ENCODE measurements at places on chromosomes 7 and 10.

- DNase-seq, result no peak
These were observed 6.0 kb downstream of the NODAL start for GRCh38 chr10:70435241-70436085.

DNA sequence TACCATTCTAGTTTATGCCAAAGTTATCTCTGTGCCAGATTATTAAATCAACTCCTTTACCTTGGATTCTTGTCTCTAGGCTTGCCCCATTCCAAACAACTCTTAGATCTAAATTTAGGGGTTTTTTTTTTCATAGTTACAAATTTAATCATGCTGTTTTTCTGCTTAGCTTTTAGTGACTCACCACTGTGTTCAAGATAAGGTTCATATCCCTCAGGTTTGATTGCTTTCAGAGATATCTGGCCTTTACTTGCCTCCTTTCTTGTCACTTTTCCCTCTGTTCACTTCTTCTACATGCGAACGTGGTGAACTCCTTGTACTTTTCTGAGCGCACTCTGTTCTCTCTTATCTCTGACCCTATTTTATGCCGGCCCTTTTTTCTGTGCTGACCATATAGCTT is 78.2 kb downstream of the VPS50 start:
- no peak for DNase-seq

- no peak for DNase-seq
These were observed 1172.9 kb upstream of the AUTS2 start for GRCh38 chr7:68425377-68425776.

DNA sequence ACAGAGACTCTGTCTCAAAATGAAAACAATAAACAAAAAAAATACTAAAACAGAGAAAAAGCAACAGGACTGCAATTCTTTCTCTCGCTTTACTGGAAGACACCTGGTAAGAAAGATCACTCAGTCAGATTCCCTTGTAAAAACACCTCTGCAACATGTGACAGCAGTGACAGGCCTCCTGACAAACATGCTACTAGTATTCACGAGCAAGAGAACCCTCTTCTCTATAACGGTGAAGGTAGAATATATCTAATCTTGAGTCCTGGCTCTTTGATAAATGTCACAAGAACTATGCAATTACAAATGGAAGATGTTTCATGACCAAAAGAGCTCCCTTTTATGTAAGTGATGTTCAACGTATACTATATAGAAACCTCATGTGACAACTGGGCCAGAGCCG is 986.7 kb upstream of the LRRN3 start:
- no peak for DNase-seq

- DNase-seq, result no peak
These were observed 33.9 kb downstream of the DNAJB6 start for GRCh38 chr7:157370742-157371141.

GRCh38 chr10:90788968-90789367 is 68.9 kb downstream of the HTR7 start:
- DNase-seq, result no peak

GRCh38 chr10:106540645-106541044 is 623.9 kb downstream of the SORCS1 start:
- DNase-seq, result no peak

DNA sequence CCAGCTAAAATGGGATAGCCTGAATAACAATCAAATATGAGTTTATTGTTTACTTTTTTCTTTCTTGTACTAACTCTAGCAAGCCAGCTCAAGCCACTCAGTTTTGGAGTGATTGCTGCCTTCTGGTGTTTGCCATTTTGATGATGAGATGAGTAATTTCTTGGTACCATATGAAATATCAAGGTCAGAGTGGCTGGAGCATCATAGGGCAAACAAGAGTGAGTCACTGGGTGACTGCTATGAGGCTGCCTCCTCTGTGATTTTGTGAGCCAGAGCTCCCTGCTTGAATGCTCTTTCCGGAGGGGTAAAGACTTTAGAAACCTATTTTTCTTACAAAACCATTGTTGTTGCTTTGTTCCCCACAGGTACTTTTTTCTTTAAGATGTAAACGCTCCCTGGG is 295.6 kb downstream of the PRKG1 start:
- DNase-seq, result no peak

GRCh38 chr7:30998180-30998579 is 34.4 kb downstream of the GHRHR start:
- DNase-seq, result no peak

- no peak for DNase-seq
These were observed 18.3 kb upstream of the ZC3HAV1L start for GRCh38 chr7:139054101-139054500.

- no peak for DNase-seq
These were observed 4.9 kb downstream of the GCK start for GRCh38 chr7:44184206-44184872.

DNA sequence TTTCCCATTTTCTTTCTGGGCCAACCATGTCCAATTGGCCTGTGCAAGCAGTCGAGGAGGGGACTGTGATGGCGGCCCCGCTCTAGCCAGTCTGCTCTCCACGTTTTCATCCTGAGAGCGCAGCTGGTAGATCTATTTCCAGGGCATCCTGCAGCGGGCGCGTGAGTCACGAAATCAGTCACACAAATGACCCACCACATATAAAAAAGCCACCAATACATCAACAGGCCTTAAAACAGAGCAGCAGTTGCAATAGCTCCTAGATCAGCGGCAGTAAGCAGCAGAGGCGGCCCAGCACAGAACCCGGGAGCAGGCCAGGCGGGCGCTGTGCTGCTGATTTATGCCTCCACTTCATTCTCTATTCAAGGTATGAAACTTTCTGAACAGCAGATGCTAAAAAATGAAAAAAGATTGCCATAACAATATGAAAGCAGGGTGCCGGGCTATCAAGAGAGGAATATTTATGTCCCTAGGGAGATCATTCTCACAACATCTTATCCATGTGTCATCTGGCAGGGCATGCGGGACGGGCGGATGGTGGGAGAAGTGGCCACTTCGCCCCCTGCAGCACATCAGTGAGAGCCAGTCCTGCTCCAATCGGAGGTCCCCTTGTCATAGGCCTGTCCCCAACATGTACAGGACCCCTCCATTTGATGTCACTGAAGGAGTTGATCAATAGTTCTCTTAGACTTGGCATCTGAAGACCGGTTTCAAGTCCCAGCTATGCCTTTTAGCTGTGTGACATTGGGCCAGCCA is 98.0 kb upstream of the GPR26 start:
- no peak for DNase-seq

- no peak for DNase-seq
These were observed 120.4 kb upstream of the RAB11FIP2 start for GRCh38 chr10:118167056-118167700.

DNA sequence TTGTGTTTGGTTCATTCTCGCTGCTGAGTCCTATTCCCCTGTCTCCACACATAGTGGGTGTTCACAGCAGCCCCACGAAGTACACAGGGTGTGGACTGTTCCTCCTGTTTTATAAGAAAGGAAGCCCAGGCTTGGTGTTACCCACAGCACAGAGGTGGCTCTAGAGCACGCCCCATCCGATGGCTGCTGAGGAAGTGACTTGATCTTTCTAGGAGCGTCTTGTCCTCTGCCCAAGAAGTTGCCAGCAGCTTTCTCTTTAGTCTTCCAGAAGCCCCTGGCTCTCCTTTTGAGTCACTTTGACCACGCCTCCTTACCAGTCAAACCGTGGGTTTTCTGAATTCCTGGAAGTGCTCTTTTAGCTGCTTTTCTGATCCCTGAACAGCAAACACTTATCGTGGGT is 94.0 kb downstream of the GRK5 start:
- DNase-seq, result no peak

DNA sequence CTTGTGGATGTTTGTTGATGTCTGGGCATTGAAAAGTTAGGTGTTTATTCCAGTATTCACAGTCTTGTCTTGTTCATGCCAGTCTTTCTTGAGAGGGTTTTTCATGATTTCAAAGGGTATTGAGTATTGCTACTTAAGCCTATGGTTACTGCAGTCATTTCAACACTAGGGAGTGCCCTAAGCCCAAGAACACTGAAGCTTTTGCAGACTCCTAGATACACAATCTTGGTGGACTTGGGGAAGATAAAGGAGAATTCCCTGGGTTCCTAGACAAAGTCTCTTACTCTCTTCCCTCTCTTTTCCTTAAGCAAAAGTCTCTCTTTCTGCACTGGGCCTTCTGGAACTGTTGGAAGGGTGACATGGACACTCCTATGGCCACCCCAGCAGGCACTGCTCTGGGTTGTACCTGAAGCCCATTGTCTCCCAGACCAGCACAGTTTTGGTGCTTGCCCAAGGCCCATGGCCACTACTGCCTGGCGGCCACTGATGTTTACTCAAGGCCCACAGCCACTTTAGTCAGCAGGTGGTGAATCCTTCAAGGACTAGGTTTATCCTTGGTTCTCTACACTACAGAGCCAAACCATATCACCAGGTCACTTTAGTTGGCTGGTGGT is 24.9 kb downstream of the SAMD9 start:
- DNase-seq, result no peak

DNA sequence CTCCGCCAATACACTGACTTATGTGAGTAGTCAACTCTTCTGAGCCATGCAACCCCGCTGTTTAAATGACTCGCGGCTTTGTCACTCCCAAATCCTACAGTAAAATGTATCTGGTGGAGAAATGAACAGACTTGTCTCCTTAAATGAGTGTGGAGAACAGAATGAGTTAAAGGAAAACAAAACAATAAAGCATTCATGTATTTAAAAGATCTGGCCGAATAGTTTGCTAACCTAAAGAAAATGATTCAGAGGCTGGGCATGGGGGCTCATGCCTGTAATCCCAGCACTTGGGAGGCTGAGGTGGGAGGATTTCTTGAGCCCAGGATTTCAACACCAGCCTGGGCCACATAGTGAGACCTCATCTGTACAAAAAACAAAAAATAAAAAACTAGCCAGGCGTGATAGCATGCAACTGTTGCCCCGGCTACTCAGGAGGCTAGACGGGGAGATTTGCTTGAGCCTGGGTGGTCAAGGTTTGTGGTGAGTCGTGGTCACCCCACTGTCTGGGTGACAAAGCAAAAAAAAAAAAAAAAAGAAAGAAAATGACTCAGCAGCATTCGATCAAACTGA is 86.5 kb upstream of the PFKP start:
- no peak for DNase-seq

DNA sequence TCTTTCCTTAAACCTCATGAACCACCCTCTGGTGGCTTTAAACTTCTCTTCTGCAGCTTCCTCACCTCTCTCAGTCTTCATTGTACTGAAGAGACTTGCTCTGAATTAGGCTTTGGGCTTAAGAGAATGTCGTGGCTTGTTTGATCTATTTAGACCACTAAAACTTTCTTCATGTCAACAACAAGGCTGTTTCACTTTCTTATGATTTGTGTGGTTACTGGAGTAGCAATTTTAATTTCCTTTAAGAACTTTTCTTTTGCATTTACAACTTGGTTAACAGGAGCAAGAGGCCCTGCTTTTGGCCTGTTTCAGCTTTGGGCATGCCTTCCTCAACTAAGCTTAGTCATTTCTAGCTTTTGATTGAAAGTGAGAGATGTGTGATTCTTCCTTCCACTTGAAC is 38.1 kb upstream of the CDHR3 start:
- no peak for DNase-seq

GRCh38 chr10:117723343-117723742 is 180.8 kb downstream of the EMX2 start:
- DNase-seq, result no peak

- no peak for DNase-seq
These were observed 431.1 kb upstream of the KLF6 start for GRCh38 chr10:4215963-4216575.

GRCh38 chr10:132848291-132848701 is 62.3 kb upstream of the NKX6-2 start:
- DNase-seq, result no peak

GRCh38 chr10:77383861-77384553 is 253.6 kb downstream of the KCNMA1 start:
- no peak for DNase-seq

DNA sequence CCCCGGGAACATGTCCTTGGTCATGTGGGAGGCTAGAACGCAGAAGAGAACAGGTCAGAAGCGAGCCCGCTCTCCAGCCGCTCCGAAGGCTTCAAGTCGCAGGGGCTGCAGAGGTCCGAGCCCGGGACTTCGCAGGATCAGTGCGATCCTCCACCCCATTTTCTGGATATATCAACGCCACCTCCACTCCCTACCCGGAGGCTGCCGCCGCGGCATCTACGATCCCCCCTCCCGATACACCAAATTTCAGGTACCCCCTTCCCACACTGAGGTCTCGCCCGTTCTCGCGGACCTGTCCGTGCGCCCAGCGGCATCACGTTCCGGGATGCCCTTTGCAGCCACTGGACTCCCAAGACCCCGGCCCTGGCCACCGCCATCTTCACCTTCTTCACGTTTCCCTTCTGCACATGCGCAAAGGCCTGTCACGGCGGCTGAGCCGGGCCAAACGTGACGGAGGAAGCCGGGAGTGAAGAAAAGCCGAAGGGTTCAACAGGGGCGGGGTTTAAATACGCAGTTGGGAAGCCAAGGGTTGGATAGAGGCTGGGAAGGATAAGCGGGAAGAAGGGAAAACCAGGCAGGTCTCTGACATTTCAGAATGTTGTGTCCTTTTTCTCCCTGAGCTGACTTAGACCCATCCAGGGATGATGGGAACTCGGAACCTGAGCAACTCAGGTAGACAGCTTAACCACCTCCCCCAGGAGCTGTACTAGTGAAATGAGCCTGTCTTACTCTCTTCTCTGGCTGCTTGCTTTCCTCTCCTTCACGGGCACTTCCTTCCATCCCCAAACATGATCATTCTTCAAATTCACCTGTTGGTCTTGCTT is at the start of gene NDUFB8:
Gene NDUFB8, minus strand, starts transcription at position 397 of the 824 bp plus-strand sequence. Its CDS starts 20 bp downstream, at position 377.
- peak; percentile 85 for DNase-seq

GRCh38 chr10:102141583-102142107 is 8.8 kb downstream of the PPRC1 start:
- no peak for DNase-seq

DNA sequence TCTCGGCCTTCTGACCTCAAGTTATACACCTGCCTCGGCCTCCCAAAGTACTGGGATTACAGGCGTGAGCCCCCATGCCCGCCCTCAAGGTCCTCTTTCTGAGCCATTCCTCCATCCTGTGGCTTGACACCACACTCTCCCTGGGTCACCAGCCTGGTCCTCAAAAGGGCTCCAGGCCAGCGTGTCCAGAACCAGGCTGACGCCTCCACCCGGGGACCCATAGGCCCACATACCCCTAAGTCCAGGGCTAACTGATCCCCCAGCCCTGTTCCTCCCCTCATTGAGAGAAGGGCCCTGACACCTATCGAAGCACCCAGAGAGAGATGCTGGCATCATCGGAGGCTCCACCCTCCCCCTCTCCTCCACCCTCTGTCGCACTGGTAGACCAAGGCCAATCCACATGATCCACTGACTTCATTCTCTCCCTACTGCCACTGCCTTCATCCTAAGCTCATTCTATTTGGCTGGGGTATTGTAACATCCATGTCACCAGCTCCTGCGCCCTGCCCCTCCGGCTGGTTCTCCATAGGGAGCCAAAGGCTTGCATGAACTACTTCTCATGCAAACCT is 46.7 kb downstream of the TMEM270 start:
- DNase-seq, result no peak

GRCh38 chr7:151274936-151275812 is 26.7 kb upstream of the SMARCD3 start:
- DNase-seq, result no peak

All from amygdala (tissue), 56 donors.